ENCODE measurements at places on chromosomes 2 and 18.

GRCh38 chr2:231213931-231214642, 15.7 kb downstream of the ARMC9 start:
- no peak for DNase-seq

DNA sequence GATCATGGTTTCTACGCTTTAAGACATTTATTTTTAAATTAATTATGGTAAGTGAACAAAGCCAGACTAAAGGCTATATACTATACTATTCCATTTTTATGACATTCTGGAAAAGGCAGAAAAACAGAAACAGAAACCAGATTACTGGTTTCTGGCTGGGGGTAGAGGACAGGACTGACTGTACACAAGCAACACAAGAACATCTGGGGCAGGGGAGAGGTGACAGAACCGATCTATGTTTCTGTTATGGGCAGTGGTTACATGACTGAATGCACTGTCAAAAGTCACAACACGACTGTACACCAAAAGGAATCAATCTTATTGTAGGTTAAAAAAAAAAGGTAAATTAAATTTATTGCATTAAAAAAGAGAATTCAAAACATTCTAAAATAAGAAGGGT, 64.7 kb downstream of the PTPN2 start:
- no peak for DNase-seq

- no peak for DNase-seq
Measured at GRCh38 chr2:50763776-50764175, 268.2 kb downstream of the NRXN1 start.

DNA sequence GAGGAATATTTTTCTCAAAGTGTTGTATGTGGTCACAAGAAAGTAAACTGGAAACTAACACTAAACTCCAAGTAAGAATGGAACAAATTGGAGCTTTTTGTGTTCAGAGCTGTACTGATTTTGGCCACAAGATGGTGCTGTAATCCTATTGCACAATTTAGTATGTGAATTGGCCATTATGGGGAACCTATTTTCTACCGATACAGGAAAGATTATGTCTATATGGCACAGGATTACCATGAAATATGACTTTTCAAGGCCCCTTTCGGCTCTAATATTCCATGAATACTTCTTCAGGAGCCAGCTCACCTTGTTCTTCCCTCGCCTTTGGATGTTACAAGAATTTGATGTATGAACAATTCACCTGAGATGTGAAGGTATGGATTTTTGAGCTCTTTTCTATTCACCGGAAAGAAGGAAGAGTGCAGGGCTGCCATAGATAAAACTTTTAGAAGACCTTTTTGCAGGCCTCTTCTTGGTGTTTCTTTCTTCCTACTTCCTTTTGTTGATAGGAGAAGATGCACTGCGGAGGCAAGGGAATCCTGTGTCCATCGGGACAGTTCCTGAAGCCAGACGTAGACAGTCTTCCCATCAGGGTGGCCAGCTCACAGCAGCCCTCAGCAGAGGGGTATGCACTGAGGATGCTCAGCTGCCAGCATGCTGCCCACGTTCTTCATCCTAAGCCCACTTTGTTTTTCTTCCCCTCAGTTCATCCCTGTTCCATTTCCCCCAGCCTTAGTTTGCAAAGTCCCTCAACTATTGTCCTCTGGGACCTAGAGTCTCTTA, 13.3 kb downstream of the MRPL44 start:
- peak; percentile 11 for DNase-seq

DNA sequence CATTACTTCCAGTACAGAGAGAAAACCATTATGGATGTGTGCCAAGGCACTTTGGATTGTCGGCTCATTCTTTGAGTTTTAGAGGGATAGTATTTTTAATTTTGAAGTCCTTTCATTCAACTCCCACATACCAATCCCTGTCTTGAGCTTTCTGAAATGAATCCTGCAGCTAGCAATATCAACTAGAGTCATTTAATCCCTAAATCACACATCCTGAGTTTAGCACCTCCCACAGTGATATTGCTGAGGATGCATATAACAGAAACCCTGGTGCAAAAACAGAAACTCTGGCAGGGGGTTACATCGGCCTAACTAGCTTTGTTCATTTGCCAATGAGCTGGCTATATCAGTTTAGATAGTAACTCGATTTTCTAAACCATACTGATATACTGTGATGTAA, 427.3 kb downstream of the LRP1B start:
- peak; percentile 45 for DNase-seq

GRCh38 chr18:26656944-26657536, 108.7 kb upstream of the KCTD1 start:
- DNase-seq, result peak; percentile 66

DNA sequence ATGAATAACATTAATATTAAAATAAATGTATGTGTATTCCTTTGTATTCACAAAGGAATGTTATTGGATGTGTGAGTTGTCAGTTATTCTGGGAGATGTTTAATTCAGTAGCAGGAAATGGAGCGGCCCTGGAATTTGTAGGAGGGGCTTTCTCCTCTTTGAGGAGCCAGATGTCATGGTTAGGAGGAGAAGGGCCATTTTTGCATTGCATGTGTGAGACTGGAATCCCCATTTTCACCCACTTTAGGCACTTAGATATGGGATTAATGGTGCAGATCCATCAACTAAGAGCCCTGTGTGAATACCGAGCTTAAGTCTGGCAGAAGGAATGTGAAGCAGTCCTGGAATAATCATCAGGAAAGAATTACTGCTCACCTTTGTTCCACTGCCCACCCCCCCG, 439.2 kb downstream of the PARD3B start:
- no peak for DNase-seq

DNA sequence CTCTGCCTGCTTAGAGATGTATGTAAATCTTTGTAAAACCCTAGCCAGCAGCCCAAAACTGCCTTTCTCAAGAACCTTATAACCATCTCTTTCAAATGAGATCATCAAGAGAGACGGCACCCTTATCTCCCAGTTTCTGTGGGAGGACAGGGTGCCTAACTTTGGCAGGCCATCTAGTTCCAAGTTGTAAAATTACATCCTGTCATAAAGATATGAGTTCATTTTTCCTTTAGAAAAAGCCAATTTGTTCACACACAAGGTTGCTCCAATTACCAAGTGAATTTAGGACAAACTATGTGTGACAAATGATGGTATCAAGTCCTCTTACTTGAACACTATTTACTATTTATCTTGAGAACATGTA, 65.3 kb downstream of the MEMO1 start:
- DNase-seq, result no peak

DNA sequence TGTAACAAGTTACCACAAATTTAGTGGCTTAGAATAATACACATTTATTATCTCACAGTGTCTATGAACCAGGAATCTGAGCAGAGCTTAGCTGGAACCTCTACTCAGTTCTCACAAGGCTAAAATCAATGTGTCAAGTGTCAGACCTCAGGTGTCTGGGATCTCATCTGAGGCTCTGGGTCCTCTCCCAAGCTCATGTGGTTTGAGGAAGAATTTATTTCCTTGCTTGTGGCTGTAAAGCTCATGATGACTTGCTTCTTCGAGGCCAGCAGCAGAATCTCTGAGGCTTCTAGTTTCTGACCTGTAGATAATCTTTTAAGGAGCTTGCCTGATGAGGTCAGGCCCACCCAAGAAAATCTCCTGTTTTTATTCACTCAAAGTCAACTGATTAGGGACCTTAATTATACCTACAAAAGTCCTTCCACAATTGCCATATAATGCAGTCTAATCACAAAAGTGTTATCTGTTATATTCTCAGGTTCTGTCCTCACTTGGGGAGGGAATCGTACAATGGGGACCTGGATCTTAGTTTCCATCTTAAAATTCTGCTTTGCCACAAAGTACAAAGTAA, 14.3 kb downstream of the NCKAP5 start:
- DNase-seq, result no peak

- DNase-seq, result no peak
Measured at GRCh38 chr18:75391279-75392225, 36.0 kb downstream of the SMIM21 start.

- DNase-seq, result no peak
Measured at GRCh38 chr18:11526675-11527074, 82.7 kb upstream of the SLC35G4 start.

DNA sequence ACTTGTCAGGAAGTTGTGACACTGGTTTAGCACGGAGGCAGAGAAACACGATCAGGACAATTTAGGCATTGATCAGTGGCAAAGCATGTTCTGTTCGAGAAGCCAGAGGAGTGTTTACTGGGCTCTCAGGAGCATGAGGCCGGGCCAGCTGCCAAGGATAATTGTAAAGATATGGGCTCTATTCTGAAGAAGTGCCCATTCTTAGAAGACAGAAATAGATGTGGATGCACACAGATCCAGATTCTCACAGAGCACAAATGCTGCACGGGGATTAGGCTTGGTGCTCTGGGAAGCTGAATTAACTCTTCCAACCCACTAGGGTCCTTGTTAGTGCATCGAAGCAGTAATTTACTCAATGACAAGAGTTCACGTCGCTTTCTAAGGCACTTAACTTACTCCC, 16.2 kb downstream of the AFF3 start:
- no peak for DNase-seq

DNA sequence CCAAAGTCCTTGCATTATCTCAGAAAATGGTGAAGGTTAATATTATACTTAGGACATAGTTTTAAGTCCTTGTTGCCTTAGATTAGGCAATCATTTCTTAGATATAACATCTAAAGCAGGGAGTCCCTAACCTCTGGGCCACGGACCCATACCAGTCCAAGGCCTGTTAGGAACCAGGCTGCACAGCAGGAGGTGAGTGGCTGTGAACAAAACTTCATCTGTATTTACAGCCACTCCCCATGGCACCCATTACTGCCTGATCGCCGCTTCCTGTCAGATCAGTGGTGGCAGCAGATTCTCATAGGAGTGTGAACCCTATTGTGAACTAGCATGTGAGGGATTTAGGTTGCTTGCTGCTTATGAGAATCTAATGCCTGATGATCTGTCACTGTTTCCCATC, 86.5 kb upstream of the MYO3B start:
- DNase-seq, result no peak

Data from NCI-H446 (cell line).